ENCODE measurements at places on chromosomes 11 and 22. TPM values are rescaled to one million over a fixed set of nuclear protein-coding genes. Genes with fewer than 3 reads are reported as not detected.

Gene RFPL1
- total RNA-seq = not detected

Gene ZNF215
- total RNA-seq = 10.4 TPM

Gene ARL14EP
- 38.1 TPM for total RNA-seq

Gene PPP1CA
- total RNA-seq = 159 TPM

Gene SNX32
- total RNA-seq = 0.44 TPM

Gene CREBZF
- 55.0 TPM for total RNA-seq

Gene NELL1
- total RNA-seq = not detected

Gene ADAMTS15
- total RNA-seq = 1.00 TPM
